GDM1 (cell line): ENCODE measurements at places on chromosomes 1 and 21.

DNA sequence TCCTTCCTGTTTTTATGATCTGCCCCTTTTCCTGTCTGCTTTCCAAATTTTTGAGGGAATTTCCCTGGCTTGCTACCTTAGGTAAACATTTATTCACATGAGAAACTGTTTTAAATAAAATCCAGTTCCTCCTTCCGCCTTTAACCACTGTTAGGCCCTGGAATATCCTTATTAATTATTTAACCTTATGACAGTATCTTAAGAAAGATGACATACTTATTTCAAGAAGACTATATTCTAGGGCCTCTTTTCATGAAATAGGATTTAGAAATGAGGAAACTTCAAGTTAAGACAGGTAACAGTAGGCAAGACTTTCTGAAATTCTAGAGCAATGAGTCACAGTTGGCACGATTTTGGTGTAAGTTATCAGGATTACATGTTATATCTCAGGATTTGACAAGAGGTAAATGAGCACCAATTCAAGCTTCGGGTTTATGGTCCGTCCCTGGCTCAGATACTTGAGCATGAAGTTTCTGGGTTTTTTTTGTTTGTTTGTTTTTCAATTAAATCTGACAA is 2.0 kb upstream of the TNFSF18 start:
- no peak for DNase-seq

DNA sequence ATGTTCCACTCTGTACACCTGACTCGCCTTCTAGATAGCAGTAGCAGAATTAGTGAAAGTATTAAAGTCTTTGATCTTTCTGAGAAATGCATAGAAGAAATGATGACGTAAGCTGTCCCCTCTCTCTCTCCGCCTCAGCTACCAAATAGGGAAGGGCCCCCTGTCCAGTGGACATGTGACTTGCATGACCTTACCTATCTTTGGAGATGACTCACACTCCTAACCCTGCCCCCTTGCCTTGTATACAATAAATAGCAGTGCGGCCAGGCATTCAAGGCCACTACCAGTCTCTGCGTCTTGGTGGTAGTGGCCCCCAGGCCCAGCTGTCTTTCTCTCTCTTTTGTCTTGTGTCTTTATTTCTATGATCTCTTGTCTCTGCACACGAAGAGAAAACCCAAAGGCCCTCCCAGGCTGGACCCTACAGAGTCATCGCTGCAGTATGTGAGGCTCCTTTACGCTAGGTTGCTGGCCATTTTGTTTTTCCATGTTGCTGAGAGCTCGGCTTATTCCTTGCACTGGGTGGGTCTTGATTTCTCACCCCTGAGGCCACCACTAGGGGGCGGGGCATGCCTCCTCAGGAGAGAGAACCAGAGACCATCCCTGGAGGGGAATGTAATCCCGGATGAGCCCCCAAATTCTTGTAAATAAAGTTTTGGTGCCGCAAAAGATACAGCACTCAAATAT is 16.0 kb upstream of the ZBTB8B start:
- peak; percentile 8 for DNase-seq

GRCh38 chr1:54378157-54378873 is 27.9 kb downstream of the SSBP3 start:
- DNase-seq = no peak

GRCh38 chr1:11499601-11500331 is 20.8 kb downstream of the DISP3 start:
- DNase-seq = no peak

DNA sequence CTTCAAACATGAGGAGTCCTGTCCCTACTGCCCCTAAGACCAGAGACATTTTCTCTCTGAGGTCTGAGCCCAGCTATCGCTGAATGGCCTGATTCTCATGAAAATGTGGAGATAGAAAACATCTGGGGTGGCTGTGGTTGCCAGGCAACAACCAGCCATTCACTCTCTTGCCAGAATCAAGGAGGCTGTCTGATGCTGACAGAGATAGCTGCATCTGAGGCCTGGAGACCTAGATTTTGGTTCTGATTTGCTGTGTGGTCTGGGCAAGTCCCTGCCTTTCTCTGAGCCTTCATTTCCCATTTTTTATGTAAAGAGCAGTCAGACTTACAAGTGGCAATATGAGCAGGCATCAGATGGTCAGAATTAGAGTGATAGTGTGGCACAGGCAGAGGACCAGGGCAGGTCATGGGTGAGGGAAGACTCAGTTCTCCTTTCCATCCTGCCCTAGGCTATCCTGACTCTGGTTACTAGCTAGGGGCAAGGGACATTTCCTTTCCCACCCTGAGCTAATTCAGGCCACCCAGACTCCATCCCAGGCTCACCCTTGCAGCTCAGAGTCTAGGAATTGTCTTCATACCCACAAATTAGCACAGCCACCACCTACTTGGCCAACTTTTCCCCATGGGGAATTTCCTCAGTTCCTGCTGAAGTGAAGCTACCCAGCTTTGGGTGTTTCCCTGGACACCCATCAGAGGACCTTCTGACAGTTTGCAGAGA is 20.0 kb upstream of the RNF19B start:
- DNase-seq = no peak

DNA sequence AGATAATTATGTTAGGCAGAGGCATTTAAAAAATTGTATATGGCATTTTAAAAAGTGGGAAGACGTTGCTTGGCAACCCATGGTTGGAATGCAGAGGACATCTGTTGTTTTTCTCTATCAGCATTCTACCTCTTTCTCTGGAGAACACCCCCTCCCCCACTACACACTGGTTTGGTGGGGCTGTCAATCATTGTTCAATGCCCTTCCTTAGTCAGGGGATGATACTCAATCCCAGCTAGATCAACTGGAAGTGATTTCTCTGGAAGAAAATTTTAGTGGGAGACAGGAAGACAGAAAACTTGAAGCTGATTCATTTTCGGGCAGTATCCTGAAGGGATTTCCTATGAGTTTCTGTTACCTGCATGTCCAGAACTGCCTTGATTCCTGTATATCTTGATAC is 35.7 kb upstream of the CAP1 start:
- DNase-seq = no peak

GRCh38 chr1:99306056-99306455 is 41.8 kb downstream of the PLPPR4 start:
- no peak for DNase-seq

- DNase-seq = no peak
Measured at GRCh38 chr21:9837946-9838737, 683.2 kb upstream of the TPTE start.

DNA sequence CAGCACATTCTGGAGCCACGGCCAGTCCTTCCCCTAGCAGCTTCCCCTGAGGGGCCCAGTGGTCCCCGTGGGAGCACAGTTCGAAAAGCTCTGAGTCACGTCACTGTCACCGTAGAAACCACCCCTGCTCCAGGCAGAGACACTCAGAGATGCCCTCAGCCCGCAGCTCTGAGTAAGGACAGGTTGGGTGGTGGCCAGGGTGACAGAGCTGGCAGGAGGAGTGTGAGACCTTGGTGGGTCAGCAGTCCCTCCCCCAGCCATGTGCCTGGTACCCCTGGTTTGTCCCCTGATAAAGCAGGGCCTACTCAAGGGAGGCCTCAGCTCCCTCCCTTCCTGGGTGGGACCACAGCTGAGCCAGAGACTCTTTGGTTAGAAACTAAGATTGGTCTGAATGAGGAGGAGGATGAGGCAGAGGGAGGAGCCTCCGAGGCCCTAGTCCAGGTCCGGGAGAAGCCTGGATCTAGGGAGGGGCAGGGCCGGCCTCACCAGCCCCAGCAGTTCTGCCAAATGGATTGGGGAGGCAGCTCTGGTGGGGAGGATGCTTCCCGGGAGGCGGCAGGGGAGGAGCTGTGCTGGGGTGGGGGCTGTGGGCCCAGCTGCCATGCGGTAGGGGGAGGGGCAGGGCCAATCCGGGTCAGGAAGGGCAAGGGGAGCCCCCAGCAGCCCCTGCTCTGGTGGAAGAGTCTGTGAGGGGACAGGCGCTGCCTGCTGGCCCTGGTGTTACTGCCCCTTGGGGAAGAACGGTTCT is 55.2 kb downstream of the SLC9A1 start:
- peak; percentile 75 for DNase-seq

DNA sequence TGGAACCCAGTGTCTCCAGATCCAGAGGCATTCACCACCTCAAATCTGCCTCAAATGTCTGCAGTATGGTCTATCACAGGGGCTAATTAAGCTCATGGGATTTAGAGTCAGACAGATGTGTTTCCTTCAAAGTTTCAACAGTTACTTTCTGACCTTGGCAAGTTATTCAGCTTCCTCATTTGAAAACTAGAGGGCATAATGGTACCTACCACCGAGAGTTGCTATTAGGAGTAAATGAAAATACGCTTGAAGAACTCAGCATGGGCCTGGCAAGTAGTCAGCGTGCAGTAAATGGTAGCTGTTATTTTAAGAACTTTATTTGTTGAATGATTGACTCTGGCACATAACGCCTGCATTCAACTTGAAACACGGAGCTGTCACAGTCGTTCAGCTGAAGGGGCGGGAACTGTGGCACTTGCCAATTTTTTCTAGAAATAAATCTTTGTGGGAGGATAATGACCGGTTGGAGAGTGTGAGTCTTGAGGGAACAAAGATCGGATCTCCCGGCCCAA is 1.2 kb upstream of the CAP1 start:
- DNase-seq = peak; percentile 52

- no peak for DNase-seq
Measured at GRCh38 chr1:86517336-86517735, 29.5 kb upstream of the CLCA4 start.

- no peak for DNase-seq
Measured at GRCh38 chr21:35528116-35529042, 479.3 kb upstream of the RUNX1 start.

DNA sequence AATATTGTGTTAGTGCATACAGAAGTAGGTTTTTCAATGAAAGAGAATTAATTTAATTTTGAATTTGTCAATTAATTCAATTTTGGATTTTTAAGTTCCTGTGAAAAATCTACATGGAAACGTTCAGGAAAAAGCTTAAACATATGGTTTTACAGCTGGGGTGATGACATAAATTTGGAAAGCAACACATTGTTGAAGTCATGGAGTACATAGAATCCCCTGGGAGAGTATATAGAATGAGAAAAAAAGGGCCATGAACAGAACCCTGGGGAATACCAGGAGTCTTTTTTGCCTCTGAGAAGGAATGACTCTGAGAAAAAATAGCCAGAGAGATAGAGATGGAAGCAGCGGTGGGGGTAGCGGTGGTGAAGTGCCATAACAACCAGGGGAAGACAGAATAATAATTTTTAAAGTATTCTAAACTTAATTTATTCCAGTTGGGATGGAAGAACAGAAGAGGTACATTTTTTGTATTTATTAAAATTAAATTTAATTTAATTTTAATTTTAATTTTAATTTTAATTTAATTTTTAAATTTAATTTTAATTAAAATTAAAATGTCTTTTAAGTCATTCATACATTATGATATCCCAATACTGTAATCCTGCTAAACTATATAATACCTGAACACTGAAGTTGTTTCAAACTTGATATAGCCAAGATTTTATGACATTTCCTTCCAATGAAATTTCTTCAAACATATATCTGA is 48.9 kb downstream of the NME7 start:
- DNase-seq = no peak

- no peak for DNase-seq
Measured at GRCh38 chr1:156498432-156499193, 2.0 kb downstream of the MEF2D start.

- DNase-seq = no peak
Measured at GRCh38 chr1:222697826-222698225, 14.5 kb downstream of the AIDA start.

GRCh38 chr1:7783178-7783711 is 846 bp upstream of the PER3 start:
- peak; percentile 36 for DNase-seq

DNA sequence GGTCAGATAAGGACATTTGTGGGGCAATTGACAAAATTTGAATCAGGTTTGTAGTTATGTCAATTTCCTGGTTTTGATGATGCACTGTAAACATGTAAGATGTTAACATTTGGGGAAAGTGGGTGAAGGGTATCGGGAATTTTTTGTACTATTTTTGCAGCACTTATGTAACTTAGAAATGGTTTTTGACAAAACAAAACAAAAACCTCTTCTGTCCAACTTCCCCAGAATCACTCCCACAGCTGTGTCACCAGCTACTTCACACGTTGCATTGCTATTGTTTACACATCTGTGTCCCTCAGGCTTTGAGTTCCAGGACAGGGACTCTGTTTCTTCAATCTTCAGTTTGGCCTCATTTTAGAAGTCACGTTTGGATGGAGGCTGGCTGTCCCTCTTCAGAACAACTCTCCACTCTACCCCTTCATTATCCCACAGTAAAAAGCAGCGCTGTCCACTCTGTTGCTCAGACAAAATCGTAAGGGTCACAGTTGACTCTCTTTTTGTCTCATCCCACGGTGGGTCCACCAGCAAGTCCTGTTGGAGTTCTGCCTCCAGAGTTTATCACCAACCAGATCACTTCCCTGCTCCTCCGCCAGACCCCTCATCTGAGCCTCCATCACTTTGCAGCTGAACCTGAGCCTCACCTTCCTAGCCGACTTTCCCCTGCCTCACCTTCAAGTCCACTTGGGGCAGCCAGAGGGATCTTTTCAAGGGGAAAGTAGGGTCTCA is 63.2 kb downstream of the NENF start:
- no peak for DNase-seq

GRCh38 chr21:18716578-18717138 is 313.1 kb upstream of the TMPRSS15 start:
- no peak for DNase-seq

DNA sequence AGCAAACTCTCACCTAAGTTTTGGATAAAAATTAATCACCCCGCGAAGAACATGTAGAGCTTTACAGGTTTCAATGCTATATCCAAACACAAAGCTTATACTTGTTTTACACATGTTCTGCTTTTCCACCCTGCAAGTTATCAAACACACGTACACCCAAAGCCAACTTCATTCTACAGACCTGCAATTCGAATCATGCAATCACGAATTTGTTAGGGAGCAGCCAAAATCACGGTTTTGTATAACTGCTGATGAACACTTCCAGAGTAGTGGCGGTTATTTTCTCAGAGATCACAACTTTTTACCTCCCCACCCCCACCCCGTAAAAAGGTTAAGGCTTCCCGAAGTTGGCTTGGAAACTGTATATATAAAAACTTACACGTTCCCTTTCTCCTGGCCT is 1.4 kb downstream of the HMGN1 start:
- DNase-seq = no peak

- DNase-seq = no peak
Measured at GRCh38 chr1:37814252-37814651, 6.2 kb upstream of the YRDC start.

DNA sequence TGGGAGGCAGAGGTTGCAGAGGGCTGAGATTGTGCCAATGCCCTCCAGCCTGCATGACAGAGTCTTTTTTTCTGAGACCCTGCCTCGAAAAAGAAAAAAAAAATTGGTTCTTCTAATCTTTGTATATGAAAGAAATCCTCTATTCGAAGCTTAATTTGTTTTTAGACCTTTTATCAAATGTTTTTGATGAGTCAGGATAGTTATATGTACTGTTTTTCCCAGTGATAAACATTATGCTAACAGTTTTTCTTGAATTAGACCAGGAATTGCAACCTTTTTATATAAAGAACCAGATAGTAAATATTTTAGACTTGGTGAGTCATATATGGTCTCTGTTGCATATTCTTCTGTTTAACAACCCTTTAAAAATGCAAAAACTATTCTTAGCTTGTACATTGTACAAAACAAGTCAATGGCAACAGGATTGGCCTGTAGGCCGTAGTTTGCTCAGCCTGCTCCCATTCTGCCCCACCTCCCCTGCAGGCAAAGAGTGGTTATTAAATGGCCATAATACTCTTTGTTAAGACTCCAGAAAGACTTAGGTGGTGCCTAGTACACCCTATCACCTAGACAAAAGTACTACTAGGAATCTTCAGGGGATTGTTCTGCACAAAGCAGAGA is 45.2 kb downstream of the LYST start:
- no peak for DNase-seq
